ENCODE measurements at places on chromosomes 1 and 21. TPM values are rescaled to one million over a fixed set of nuclear protein-coding genes. Genes with fewer than 3 reads are reported as not detected.

- DNase-seq: no peak
Measured at GRCh38 chr1:242477944-242478343, 46.6 kb downstream of the PLD5 start.

GRCh38 chr1:54944610-54945392 is 35.6 kb upstream of the TMEM61 start:
- DNase-seq: peak; percentile 73

CLEC20A gene
- total RNA-seq: not detected

RAP1GAP gene
- 0.56 TPM for total RNA-seq

DNA sequence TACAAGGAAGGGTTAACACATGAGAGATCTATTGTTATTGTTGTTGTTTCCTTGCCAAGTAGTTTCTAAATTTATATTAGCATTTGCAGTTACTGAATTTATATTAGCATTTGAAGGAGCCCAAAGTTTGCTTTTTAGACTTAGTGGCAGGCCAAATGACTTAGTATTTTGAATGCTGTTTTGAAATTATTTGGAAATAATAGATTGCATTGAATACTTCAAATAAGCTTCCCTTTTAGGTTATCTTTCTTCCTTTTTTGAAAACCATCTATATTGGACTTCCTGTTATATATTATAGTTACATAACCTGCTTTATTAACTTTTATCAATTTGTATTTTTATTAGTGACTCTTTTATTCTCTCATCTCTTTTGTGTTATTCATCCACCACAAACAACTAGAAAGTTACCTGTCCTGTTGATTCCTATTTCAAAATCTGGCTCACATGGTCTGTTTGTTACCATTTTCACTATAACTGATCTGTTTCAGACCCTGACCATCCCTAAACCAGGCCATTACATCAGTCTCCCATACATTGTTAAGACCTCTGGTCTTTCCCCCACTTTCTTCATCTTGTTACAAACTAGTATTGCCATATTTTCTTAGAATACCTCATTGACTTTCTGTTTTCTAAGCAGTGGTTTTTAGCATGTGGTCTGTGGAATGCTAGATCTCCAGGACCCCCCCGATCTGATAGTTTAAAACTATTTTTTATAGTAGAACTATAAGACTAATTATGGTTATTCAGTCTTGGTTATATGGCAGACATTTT is 185.2 kb downstream of the RASAL2 start:
- DNase-seq: no peak

GRCh38 chr1:204410688-204411450 is 748 bp downstream of the PPP1R15B start:
- peak; percentile 64 for DNase-seq

TINAGL1 gene
- total RNA-seq: 4.5 TPM

GRCh38 chr1:147105909-147106308 is 66.4 kb downstream of the PRKAB2 start:
- DNase-seq: no peak

GRCh38 chr1:94143173-94143808 is 22.3 kb upstream of the ABCA4 start:
- no peak for DNase-seq

- DNase-seq: no peak
Measured at GRCh38 chr1:211951856-211952255, 83.5 kb downstream of the INTS7 start.

DNA sequence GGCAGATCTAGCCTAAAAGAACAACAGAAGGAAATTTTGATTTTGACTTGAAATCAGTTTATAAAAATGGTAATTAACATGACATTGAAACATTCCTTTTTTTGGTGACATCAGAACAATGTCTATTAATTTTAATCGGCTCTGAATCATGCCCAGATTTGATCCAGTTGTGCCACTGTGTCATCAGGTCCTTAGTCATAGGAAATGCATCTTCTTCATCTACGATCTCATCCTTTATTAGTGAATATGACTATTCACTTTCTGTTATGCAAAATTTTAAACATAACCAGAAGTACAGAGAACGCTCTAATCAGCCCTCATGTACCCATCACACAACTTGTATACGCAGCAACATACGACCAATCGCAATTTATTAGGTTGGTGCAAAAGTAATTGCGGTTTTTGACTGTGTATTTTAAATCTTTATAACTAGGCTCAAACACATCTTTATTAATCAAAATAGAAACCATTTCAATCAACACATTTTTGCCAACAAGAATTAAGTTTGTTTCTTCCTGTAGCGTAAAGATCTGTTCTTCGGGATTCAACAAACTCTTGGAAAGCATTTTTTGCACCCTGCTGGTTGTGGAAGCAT is 40.3 kb upstream of the TLR5 start:
- no peak for DNase-seq
